ENCODE measurements at places on chromosomes 2 and 18. TPM values are rescaled to one million over a fixed set of nuclear protein-coding genes. Genes with fewer than 3 reads are reported as not detected.

GRCh38 chr2:1353543-1353942, 59.7 kb upstream of the TPO start:
- peaks cover 7% of the 10 kb centered on the region for H3K36me3 ChIP-seq
- no peak overlapping the region for H3K27ac ChIP-seq
- DNase-seq: no peak
- no peaks in the 10 kb centered on the region for H3K4me1 ChIP-seq

GRCh38 chr18:62637807-62638687, 77.3 kb upstream of the PHLPP1 start:
- peak; percentile 15 for DNase-seq
- no peaks in the 10 kb centered on the region for H3K27me3 ChIP-seq
- no peak overlapping the region for H3K27ac ChIP-seq
- peaks cover 17% of the 10 kb centered on the region for H3K4me1 ChIP-seq

GRCh38 chr2:219912491-219912921, 285.1 kb downstream of the SLC4A3 start:
- no peak overlapping the region for H3K4me3 ChIP-seq
- H3K27me3 ChIP-seq: peaks cover 6% of the 10 kb centered on the region
- no peaks in the 10 kb centered on the region for H3K36me3 ChIP-seq
- DNase-seq: no peak
- H3K27ac ChIP-seq: peak overlapping the region; percentile 67

- no peaks in the 10 kb centered on the region for H3K36me3 ChIP-seq
- no peak for DNase-seq
- no peak overlapping the region for H3K27ac ChIP-seq
Observed at GRCh38 chr2:54801352-54801751, 77.9 kb downstream of the EML6 start.

- peaks cover 76% of the 10 kb centered on the region for H3K4me1 ChIP-seq
- no peaks in the 10 kb centered on the region for H3K36me3 ChIP-seq
- H3K27ac ChIP-seq: no peak overlapping the region
- H3K4me3 ChIP-seq: no peak overlapping the region
Observed at GRCh38 chr2:71592181-71592711, 138.9 kb downstream of the DYSF start.

DNA sequence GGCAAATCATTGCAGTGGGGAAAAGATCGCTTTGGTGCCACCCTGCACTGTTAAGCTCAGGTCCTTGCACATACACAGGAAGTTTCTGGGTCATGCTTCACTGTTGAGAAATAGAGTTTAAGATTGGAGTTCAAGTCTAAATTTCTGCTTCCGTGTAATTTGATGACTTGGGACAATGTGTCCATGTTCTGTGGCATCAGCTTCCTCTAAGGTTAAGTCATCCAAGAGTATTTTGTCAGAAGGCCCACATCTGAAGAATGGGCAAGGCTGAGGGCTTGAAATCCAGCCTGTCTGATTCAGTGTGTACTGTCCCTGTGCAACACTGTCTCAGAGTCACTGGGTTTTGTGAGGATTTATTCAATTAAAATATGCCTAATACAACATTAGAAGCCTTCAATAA, 880.7 kb downstream of the SUCLG1 start:
- no peaks in the 10 kb centered on the region for H3K27me3 ChIP-seq
- H3K4me3 ChIP-seq: no peak overlapping the region
- no peaks in the 10 kb centered on the region for H3K36me3 ChIP-seq
- H3K4me1 ChIP-seq: no peaks in the 10 kb centered on the region
- DNase-seq: no peak

- no peak overlapping the region for H3K27ac ChIP-seq
- H3K36me3 ChIP-seq: no peaks in the 10 kb centered on the region
- no peak for DNase-seq
- no peaks in the 10 kb centered on the region for H3K4me1 ChIP-seq
Observed at GRCh38 chr18:11887328-11888128, 20.6 kb downstream of the MPPE1 start.

DNA sequence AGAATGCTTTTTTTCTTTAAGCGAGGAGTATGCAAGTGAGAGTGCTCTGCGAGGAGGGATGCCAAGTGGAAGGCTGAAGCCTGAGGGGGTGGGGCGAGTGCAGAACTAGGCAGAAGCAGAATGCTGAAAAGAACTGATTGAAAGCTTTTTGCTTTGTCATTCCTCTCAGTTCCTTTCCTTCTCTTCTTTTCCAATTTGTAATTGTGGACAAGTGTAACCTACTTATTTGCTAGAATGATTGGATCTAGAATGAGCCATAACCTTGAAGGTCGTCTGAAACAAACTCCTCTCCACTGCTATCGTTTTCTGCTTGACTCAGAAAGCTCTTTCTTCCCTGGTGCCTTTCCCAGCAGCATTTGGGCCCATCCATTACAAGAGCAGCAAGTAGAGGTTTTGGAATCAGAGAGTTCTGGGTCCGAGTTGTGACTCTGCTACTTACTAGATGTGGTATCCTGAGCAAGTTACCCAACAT, 115.3 kb downstream of the METTL8 start:
- H3K36me3 ChIP-seq: peaks cover 9% of the 10 kb centered on the region
- peaks cover 24% of the 10 kb centered on the region for H3K4me1 ChIP-seq
- H3K27me3 ChIP-seq: no peaks in the 10 kb centered on the region
- peak; percentile 9 for DNase-seq
- H3K4me3 ChIP-seq: peak overlapping the region; percentile 35
- H3K27ac ChIP-seq: peak overlapping the region; percentile 72

DNA sequence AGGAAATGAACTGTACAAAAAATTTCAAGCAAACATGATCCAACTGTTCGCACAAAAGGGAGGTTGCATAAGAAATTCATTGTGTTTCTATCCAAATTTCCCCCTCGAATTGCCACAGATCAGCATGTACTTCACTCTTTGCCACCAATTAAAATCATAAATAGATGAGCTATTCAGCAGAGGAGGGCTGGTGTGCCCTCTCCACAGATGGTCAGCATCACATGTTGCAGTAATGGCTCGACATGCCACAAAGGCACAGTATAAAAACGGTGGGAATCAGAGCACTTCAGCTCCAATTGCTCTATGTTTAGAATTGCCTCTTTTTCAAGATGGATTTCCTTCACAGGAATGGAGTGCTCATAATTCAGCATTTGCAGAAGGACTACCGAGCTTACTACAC, at the start of gene G6PC2:
Gene G6PC2, plus strand, starts transcription at position 289 of the 400 bp plus-strand sequence. Its CDS starts 41 bp downstream, at position 330.
- H3K4me3 ChIP-seq: no peak within 1 kb of the TSS
- H3K4me1 ChIP-seq: no peaks in the 10 kb centered on the region
- no peak for DNase-seq

DNA sequence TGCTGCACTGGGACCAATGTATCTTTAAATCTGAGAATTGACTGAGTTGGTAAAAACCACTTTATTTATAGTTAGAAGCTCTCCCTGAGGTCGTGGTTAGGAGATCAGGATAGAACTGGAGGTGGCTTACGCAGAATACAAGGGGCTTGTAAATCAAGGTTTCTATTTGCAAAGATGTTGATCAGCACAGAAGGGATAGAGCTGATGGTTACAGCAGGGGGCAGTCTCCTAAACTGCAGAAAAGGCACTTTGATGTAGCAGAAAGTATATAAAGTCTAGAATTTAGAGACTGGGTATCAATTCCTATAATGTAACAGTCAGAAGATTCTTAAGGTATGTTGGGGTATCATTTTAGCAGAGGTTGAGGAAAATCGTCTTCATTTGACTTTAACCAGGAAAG, 25.2 kb upstream of the ACVR1 start:
- H3K27me3 ChIP-seq: peaks cover 40% of the 10 kb centered on the region
- DNase-seq: no peak
- no peak overlapping the region for H3K27ac ChIP-seq
- H3K4me1 ChIP-seq: peaks cover 5% of the 10 kb centered on the region
- H3K4me3 ChIP-seq: no peak overlapping the region

DNA sequence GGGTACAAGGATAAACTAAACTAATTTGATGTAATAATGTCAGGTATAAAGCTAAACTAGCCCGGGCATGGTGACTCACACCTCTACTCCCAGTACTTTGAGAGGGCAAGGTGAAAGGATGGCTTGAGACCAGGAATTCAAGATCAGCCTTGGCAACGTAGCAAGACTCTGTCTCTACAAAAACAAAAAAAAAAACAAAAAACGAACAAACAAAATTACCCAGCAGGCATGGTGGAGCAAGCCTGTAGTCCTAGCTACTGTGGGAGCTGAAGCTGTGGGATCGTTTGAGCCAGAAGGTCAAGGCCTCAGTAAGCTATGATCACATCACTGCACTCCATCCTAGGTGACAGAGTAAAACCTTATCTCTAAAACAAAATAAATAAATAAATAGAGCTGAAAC, 131.8 kb upstream of the KYNU start:
- H3K4me3 ChIP-seq: no peak overlapping the region
- H3K36me3 ChIP-seq: peaks cover 3% of the 10 kb centered on the region
- H3K27ac ChIP-seq: no peak overlapping the region
- no peaks in the 10 kb centered on the region for H3K4me1 ChIP-seq
- no peaks in the 10 kb centered on the region for H3K27me3 ChIP-seq

Gene DLX2
- 22.6 TPM for total RNA-seq

Gene RAB6D
- 0.52 TPM for total RNA-seq

Gene APLF
- 6.9 TPM for total RNA-seq

Gene UPP2
- not detected for total RNA-seq

Gene SERPINB10
- total RNA-seq: not detected
